ENCODE measurements at places on chromosomes 5 and 9.

DNA sequence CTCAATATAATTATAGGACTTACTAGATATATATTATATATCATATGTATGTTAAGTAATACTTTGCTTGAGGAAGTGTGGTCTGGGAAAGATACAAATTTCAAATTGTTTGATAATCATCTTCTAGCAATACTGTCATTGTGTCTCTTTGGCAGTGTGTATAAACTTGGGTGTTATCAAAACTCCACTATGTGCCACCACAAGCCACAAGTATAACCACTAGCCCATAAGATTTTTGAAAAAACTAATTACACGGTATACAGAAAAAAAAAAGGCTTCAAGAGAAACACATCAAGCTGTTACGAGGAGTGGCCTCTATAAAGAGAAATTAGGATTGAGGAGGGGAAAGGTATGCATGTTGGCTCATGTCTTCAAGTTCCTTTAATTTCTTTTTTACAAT lies 44.7 kb upstream of the PCSK5 start:
- DNase-seq, result no peak

- no peak for DNase-seq
Measured at GRCh38 chr9:8781458-8781857, 981.9 kb upstream of the DMAC1 start.

DNA sequence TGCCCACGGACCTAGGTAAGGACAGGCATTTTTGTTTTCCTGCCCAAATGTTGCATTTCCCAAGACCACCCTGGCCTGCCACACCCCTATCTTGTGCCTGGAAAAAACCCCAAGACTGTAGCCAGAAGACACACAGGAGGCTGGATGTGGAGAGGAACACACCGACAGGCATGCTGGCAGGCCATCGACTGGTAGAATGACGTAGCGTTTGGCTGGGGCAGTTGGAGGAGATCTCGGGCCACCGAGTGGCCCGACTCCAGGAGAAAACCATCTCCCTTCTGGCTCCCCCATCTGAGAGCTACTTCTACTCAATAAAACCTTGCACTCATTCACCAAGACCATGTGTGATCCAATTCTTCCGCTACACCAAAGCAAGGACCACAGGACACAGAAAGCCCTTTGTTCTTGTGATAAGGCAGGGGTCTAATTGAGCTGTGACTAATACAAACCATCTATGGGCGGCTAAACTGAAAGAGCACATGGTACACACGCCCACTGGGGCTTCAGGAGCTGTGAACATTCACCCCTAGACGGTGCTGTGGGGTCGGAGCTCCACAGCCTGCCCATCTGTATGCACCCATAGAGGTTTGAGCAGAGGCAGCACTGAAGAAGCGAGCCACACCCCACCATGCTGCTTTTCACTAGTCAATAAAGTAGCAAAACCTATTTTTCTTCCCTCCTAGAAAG lies 38.9 kb upstream of the N4BP3 start:
- no peak for DNase-seq

- no peak for DNase-seq
Measured at GRCh38 chr5:79567926-79568549, 44.2 kb upstream of the TENT2 start.

GRCh38 chr9:78884611-78885150 lies 587.8 kb downstream of the PSAT1 start:
- no peak for DNase-seq

GRCh38 chr5:82596451-82596850 lies 318.3 kb upstream of the RPS23 start:
- no peak for DNase-seq

DNA sequence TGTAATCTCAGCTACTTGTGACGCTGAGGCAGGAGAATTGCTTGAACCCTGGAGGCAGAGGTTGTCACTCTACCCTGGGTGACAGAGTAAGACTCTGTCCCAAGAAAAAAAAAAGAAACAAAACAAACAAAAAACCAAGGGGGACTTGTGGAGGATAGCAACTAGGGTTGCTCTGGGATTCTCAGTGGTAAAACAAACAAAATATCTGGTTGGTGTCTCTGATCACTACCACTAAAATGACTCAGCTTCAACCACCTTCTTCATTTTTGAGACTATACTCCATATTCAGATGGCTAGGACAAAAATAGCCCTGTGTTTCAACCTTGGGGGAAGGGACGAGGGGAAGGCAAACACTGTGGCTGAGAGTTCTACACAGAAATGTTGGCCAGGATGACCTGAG lies 110.3 kb downstream of the ARRDC3 start:
- no peak for DNase-seq

- DNase-seq, result no peak
Measured at GRCh38 chr5:35066260-35066795, 18.6 kb upstream of the AGXT2 start.

- no peak for DNase-seq
Measured at GRCh38 chr5:95988877-95989276, 27.2 kb upstream of the ELL2 start.

DNA sequence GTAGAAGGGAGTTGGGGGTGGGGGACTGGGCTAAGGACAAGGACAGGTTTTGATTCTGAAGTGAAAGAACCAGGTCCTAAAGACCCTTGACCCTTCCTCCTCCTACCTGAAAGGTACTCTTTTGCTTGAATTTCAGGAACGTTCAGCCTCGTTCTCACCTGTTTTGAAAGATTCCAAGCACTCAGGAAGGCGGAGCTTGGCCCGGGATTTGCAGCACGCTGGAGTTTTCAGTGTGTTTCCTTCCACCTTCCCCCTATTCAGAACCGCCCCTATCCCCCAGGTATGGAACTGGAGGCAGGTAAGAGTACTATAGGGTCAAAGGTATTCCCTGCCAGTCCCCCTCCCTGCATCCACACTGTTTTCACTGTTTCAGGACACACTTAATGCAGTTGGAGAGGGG lies 7.1 kb downstream of the EGR1 start:
- no peak for DNase-seq

DNA sequence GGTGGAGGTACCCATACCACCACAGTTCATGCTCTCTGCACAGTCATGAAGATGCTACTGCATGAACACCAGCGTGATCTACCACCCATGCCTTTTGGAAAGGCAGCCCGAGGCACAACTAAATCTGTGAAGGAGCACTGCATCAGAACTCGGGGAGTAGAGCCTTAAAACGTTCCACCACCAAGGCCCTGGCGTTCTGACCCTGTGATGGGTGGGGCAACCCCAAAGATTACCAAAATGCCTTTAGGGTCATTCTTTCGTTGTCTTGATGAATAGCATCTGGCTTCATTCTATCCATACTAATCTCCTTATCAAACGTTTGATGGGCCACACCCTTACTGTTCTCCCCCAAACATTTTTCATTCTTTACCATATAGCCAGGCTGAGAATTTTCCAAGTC lies 97.9 kb downstream of the ADAMTS6 start:
- no peak for DNase-seq

GRCh38 chr5:137405393-137405792 lies 93.7 kb downstream of the SPOCK1 start:
- no peak for DNase-seq

DNA sequence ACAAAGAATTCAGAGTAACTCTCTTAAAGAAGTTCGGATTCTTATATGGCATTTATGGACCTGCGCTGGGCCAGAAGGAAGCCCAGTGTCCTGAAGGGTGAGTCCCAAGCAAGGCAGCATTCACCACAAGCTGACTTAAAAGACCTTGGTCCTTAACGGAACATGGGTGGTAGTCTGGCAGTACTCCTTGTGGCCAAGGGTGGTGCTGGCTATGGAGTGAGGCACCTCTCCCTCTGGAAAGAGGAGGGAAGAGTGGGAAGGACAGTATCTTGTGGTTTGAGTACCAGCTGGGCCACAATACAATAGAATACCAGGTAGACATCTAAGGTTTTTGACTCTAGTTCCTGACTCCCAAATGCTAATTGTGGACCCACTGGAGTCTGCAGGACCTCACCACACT lies 425.7 kb upstream of the CYLC2 start:
- DNase-seq, result no peak

DNA sequence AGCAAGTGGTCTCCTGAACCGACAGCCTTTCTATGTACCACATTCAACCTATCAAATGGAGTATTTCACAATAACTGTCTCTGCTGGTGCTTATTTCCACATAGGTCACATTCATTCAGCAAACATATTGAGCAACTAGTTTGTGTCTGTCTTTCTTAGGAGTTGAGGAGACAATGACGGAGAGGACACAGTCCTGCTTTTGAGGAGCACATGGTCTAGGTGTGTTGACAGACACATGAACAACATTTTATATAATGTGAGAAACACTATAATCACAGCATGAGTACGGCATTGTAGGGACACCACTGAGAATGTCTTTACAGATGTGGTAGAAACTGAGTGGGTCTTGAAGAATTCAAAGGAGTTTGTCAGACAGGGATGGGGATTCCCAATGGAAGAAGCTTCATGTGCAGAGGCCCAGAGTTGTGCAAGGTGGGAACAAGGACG lies 28.5 kb downstream of the NFIL3 start:
- DNase-seq, result no peak

DNA sequence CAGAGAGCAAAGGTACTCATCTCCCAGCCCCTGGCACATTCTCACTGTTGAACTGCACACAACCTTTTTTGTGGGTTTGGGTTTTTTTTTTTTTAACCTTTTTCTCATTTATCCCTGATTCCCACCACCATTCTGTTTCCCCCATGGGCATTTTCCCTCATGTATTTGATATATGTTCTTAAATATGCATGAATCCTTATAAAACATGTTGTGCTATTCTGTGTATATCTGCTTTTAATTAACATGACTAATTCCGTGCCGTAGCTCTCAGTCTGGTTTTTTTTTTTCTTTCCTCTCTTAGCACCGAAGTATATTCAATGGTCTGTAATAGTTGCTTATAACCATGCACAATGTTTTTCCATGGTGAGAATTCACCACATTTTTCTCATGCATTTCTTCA lies 204.5 kb downstream of the RGS3 start:
- DNase-seq, result no peak

DNA sequence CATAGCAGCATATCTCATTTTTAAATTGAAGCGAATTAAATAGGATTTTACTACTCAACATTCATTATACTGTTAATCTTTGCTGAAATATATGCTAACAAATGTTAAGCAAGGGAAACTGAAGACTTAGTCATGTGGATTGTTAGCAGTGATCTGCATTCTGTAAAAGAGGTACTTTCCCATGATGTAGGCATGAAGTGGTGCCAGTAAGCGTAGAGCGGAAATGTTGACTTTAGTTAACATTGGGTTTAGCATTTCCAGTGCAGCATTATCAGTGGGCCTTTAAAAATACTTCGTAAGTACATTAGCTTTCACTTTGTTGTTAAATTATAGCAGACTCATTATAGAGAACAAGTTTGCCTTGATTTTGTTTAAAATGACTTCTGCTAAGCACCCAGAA lies 130.3 kb downstream of the CDC42SE2 start:
- DNase-seq, result no peak

DNA sequence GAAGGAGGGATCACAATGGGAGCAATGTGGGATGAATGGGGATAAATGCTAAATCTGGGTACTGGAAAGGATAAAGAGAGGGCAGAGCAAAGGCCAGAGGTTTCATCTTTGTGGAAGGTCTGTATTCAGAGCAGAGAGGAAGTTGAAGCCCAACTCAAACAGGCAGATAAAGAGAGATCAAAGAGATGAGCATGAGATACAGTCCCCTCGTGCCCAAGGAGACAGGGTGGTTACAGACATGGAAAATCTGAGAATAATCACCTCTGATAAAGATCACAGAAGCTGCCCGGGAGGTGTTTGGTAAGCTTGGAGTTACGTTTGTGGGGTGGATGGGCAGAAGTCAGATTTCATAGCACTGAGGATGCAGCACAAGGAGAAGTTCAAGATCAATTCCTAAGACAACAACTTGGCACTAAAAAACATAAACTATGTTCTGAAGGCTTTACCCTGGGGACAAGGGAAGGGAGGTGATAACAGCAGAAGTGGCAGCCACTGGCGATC lies 459 bp upstream of the ERAP2 start:
- no peak for DNase-seq

- no peak for DNase-seq
Measured at GRCh38 chr9:97721396-97721795, 24.3 kb upstream of the XPA start.

GRCh38 chr9:103721056-103721455 lies 373.1 kb upstream of the SMC2 start:
- DNase-seq, result no peak

- no peak for DNase-seq
Measured at GRCh38 chr5:33867241-33867640, 24.5 kb downstream of the ADAMTS12 start.

DNA sequence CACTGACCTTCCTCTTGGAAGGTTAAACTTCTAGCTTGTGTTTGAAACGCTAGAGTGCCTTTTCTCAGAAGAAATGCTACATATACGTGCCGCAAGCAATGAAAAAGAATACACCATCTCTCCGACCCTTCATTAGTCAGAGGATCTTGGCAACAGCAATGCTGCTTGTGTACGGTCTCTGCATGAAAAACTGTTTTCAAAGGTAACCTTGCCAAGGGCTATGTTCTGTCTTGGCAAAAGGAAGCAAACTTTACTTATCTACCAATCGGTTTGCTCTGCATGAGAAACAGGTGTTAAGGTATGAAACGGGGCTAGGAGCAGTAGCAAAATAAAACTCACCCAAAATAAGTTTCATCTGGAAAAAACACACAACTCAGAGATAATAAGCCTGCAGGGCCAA lies 297.8 kb downstream of the FBXL17 start:
- no peak for DNase-seq

DNA sequence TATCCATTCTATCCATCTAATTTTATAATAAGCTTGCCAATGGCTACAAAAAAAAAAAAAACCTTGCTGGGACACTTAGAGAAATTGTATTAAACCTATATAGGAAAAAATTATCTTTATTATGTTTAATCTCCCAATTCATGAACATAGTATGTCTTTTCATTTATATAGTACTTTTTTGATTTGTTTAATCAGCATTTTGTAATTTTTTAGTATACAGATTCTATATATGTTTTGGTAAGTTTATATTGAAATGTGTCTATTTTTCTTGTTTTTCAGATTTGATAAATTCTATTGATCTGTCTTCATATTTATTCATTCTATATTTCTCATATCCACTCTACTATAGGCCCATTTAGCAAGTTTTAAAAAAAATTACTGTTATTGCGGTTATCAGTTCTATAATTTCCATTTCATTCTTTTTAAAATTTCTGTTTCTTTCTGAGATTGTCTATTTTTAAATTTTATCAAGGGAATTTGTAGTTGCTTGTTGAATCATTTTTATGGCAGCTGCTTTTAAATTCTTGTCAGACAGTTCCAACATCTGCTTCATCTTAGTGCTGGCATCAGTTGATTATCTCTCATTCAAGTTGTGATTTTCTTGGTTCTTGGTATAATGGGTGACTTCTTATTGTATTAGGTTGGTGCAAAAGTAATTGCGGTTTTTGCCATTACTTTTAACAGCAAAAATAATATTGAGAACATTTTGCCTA lies 170.1 kb upstream of the S1PR3 start:
- DNase-seq, result no peak

DNA sequence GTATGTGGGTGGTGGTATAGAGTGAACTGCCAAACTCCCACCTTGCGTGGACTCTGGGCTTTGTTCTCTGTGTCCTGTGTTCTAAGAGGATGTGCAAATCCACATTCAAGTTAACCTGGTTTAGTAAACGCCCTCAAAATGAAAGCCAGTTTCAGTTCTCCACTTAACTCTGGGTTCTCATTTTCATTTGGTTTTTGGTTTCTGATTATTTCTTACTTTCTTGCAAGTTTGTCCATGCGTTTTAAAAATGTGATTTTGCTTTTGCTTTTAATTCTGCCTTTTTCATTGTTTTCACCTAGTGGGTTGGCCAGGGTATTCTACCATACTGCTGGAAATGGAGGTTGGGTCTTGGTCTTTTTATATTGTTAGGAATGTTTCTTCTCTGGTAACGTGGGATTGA lies 38.2 kb downstream of the GALNT10 start:
- no peak for DNase-seq

Data from keratinocyte (primary cell).